Globus pallidus (tissue), 1 donor: ENCODE measurements at places on chromosomes 5 and 9.

GRCh38 chr9:120730654-120731514 is 16.6 kb upstream of the MEGF9 start:
- DNase-seq = no peak

DNA sequence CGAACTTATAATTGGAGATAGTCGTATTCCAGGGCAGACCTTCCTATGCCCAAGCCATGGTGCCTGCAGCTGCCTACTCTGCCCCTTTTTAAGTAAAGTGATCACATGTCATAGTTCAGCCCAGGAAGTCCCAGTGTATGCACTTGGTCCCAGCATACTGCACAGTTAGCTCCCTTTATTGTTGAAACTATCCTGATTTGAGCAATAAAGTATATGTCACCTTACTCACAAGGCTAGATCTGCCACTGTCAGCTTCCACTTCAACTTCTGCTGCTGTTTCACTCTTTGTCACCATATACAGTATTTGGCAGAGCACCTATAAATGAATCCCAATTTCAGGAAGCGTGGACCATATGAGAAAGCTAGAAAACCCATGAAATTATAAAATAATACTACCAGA is 103.8 kb upstream of the PTGER4 start:
- no peak for DNase-seq

GRCh38 chr5:18732556-18733479 is 1098.6 kb downstream of the TAF11L14 start:
- no peak for DNase-seq

DNA sequence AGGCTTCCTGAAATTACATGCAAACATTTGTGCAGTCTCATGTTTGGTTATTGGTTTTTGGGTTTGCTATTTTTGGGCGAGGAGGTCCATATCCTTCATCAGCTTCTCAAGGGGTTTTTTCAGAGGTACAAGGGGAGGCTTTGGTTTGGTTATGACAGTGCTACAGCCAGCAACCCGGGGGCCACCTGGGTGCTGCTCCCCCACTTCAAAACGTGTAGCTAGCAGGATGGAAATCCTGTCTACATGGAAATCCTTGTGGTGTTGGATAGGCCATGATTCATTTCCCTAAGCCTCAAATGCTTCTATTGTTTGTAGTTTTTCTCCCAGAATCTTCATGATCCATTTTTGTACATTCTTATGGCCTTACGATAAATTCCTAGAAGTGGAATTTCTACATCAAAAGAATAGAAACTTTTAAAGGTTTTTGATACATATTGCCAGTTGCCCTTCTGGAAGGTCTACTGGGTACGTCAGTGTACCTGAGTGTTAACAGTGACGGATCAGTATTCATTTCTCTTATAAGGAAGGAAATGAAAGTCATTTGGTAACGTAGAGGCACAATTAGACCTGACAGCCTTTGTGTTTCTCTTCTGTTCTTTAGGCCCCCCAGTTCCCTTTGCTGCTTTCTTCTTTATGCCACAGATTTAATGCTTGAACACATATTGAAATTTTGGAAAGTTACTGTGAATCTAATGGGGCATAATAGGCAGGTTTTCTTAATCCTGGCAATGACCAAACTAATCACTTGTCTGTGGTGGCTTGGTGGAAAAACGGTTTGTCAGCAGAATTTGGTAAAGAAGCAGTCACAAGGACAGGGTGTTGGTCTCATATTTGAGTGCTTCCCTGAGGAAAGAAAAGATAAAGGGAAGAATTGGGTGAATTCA is 69.7 kb upstream of the ABL1 start:
- DNase-seq = no peak

DNA sequence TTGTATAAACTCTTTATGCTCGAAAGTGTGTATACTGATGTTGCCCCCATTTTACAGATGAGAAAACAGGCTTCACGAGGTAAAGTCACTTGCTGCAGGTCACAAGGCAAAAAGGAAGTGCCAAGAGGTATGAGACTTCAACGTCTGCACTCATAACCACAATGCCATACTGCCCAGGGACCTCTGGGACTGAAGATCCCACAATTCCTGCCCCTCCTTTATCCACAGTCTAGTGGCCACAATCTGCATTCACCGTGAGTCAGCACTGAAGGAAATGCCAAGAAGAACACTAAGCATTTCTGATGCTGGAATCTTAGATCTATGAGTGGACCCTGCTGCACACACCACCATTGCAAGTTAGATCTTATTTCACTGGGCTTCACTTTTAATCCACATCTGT is 37.3 kb downstream of the MED27 start:
- no peak for DNase-seq

- no peak for DNase-seq
These were observed 41.8 kb downstream of the MUSK start for GRCh38 chr9:110710420-110710819.

DNA sequence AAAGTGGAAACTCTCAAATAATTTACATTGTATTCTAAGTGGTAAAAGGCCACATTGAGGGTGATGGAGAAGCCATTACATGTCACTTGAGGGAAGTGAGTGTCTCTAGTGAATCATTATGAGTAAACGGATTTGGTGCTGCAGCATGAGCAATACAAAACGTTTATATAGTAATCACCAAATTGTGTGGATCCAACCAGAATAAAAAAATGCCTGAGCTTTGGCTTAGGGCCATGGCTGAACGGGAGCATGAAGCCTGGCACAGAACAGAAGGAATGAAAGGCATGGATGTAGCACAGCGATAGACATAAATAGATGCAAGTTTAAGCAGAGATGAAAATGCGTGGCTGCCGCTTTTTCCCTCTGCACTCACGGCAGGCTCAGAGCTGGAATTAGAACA is 58.3 kb downstream of the PTTG1 start:
- DNase-seq = no peak

DNA sequence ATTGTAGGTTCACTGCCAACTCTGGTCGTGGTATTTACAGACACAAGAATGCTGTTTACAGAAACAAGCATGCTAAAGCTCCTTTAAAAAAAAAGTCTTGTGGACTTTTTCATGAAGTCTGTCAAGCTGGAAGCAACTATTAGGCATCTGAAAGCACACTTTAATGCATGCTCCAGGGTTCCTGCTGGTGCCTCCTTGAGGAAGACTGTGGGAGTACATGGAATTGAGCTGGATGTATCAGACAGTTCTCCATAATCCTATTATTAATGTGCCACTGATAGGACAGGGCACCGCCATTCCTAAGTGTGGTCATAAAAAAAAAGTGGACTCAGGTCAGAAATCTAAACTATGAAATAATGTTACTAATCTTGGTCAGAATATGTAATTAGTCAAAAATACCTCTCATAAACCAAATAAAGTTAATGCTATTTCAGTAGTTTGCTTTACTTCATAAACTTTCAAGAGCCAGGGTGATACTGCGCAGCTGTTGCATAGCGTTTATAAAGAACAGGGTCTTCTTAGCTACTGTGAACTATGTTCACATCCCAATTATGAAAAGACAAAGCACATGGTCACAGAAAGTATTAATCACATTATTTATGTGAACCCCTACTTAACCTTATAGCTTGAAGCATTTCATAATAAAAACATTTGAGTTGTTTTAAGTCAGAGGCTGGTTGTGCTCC is 390.8 kb upstream of the PTGER4 start:
- no peak for DNase-seq

DNA sequence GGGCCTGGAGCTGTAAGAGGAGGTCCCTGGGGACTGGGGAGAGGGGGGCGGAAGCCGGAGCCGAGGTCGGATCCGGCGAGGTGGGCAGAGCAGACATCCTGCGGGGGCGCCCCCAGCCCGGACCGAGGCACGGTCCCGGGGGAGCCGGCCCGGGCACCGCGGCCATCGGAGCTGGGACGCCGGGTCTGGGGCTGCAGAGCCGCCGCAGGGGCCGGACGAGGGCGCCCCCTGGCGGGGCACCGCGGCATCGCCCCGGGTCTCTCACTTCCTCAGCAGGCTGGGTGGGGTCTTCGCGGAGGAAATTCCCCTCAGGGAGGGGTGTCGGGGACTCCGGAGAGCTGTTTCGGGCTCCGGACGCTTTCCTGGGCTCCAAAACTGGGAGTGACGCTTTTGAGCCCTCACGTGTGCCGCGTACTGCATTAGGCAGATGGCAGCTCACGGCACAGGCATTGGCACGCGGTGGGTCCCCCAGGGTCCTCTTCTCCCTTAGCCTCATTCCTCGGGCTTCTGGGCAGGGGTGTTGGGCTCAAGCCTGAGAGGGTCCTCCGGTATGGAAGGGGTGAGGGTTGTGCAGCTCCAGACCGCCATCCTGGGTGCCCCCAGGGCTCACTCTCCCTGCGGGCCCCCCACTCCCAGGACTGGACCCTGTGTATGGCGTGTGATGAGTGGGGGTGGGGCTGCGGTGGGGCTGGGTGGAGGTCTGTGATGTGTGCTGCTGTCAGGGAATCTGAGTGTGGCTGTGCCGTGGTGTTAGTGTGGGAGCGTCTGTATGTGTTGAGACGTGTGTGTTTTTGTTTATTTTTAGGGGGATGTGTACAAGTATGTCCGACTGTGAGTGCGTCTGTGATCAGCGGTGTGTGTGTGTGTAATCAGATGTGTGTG is 29.6 kb downstream of the LHX2 start:
- no peak for DNase-seq

GRCh38 chr5:118692811-118693342 is 295.5 kb downstream of the DTWD2 start:
- no peak for DNase-seq

- no peak for DNase-seq
These were observed 47.0 kb downstream of the SH3GL2 start for GRCh38 chr9:17625644-17626388.

- DNase-seq = peak; percentile 14
These were observed 43.0 kb downstream of the STRBP start for GRCh38 chr9:123225374-123225813.

GRCh38 chr5:142839711-142840346 is 69.7 kb downstream of the ARHGAP26 start:
- DNase-seq = peak; percentile 50
